Activated T-helper 1 cell treated with anti-CD3 and anti-CD28 coated beads, Interleukin-2, amount 50 U/mL, for 16 hours (primary cell): ENCODE measurements at places on chromosomes 11 and 22.

DNA sequence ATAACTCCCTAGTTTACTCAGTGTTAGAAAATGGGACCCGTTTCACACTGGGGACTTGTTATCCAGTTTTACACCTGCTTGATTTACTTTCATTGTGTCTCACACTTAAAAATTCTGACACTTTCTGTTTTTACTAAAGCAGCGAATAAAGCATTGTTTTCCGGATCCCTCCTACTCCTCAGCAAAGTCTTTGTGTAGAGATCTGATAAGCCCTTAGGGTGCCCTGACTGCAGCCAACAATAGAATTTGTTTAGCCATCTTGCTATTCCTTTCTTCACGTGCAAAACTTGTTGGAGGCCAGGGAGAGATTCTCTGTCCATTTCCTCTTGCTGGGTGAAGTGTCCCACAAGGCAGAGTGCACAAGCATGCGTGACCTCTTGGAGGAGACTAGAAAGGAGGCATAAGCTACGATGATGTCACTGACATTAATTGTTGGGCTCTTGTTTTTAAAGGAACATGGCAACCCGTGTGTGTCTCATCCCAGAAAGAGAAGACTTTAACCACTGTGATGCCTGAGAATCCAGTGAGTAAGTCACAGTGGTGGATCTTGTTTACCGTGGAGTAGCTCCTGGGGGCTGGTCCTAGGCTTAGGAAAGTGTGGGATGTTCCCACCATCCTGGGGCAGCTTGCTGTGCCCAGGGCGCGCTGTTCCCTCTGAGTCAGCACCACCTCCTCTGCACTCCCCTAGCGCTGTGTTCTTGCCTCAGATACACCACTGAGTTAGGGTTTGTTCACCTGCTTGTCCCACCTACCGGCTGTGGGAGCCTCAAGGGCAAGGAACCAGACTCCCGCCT lies 27.7 kb downstream of the MICAL2 start:
- DNase-seq, result no peak

DNA sequence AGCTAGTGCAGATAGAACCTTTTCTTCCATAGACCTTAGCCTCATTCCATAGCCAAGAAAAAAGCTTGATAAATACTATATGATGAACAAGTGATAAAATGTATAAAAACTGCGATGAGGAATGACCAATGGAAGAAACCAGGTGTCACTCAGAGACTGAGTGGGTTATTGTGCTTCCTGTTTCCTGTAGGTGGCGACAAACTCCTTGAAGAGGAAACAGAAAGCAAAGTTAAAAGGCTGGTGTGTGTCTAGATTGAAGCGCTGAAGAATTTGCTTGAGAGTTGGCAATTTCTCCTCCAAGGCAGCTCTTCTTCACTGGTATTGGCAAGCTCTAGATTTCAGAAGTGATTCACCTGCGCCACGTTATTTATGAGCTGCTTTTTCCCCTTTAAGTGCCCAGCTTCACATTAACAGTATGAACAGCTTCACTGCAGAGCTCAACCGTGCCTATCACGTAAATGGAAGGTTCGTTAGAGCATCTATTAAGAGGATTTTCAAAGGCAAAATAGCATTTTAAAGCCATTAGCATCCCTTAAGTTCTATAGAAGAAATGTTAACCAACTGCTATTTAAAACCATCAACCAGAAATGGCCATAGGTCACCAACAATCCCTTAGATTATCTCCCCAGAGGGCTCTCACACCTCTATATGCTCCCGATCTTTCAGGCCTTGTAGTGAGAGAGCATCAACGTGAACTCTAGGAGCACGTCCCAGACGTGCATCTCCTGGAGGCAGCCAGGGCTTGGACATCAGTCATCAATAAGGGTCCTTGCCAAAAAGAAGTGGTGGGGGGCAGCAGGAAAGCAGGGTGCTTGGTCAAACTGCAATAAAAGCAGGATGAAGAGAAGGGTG lies 179.4 kb downstream of the CADM1 start:
- no peak for DNase-seq

DNA sequence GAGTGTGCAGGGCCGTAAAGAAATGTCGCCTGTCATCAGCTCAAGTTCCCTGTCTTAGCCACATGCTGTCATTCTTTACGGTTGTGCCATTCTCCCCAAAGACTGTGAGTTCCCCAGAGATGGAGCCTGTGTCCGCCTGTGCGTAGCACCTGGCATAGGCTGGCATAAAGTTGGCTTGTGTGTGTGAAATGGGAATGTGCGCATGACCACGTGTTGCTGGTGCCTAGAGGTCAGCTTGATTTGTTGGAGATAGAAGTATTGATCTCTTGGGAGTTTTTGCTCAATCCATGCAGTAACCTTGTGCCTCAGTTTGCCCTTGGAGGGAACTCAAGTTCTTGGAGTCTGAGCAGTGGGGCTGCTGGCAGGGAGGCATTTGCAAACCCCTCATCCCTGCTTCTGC lies 9.4 kb downstream of the CHADL start:
- no peak for DNase-seq

DNA sequence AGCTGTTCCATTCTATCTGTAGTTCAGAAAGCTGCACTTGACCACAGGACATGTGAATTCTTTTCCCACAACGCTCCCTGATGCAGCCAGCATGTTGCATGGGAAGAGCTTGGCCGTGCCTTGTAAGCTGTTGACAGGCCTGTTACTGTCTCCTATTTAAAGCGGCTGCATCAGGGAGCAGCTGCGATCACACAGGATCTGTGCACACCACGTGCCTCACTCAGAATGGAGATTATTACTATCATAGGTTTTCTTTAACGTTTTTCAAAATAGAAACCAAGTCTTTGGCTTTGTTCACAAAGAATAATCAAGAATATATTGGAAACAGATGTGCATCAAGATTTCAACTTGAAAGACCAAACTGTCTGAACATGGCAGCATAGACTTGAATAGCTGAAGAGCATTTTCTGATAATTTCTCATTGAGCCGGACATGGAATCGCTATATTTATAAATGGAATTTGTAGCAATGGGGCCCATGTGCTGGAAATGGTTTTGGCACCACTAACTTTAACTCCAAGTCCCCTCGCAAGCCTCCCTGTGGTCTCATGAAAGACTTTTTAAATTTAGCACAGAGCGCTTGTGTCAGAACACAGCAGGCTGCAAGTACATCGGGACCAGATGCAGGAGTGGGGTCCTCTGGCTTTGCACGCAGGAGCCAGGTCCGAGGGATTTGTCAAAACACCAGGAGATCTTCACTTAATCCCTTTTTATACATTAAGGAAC lies 40.8 kb upstream of the MYO18B start:
- DNase-seq, result no peak

DNA sequence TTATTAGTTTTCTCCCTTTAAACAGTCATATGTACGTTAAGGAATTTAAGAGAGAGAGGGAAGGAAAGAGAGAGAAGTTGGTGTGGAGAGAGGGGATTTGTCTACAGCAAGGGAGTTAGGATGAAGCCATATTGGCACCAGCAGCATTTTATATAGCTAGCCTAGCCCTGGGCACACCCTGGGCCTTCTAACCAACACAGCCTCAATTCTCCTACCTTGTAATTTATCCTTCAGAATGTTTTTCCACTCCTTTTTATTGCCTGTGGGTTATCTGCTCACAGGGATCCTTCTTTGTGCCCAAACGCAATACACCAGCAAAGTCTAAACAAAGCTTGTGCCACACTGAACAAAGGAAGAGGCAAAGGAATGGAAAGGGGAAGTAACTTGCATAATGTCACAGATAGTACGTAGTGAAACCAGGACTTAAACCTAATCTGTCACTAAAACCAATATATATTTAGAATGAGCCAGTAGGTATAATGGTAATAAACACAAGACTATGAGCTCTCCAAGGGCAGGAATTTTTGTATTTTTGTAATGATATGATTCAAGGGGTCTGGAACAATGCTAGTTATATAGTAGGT lies 613.8 kb upstream of the TENM4 start:
- DNase-seq, result no peak

DNA sequence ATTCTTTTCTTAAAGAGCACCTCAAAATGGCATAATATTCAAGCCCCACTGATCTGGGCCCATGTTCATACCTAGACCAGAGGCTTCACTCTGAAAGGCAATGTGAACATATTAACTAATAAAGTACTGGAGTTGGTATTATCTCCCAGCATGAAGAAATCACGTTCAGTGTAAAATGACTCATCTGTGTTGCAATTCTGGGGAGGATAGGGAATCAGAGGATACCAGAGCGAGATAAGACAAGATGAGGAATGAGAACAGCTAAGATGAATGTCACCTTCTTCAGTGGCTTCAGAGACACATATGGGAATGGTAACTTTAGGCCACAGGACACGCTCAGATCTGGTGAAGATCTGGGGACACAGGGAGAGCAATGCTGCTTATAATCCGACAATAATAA lies 121.1 kb downstream of the NTM start:
- no peak for DNase-seq
